ENCODE measurements at places on chromosomes 4 and X. TPM values are rescaled to one million over a fixed set of nuclear protein-coding genes. Genes with fewer than 3 reads are reported as not detected.

The PAGE2B gene
- total RNA-seq, result not detected

The CLDN34 gene
- total RNA-seq, result not detected

The FATE1 gene
- total RNA-seq, result not detected

The NUDT10 gene
- total RNA-seq, result 0.31 TPM

The GLRA2 gene
- not detected for total RNA-seq

The F9 gene
- total RNA-seq, result not detected

The GPM6B gene
- total RNA-seq, result 3.5 TPM
